ENCODE measurements at places on chromosomes 2 and 18. TPM values are rescaled to one million over a fixed set of nuclear protein-coding genes. Genes with fewer than 3 reads are reported as not detected.
A peak's percentile ranks its signal among the peaks of the same experiment; 100 is the strongest.

DNA sequence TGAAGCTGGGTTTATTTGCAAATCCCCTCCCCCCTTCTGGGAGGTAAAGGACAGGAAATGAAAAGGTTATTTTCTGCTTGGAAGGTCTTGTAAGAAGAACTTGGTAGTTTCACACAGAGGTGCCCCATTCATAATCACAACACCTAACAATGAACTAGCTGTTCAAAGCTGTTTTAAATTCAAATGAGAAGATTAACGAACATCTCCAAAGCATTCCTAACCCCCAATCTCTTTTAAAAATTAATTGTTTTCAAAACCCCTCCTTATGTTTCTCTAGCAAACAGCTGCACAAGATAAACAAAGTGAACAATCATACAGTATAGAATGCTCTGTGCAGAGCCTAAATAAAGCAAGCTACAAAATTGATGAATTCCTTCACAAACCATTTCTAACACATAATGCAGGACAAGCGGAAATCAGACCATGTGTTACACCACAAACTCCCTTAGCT is 271.4 kb downstream of the SATB2 start:
- no peak overlapping the region for H3K27ac ChIP-seq
- no peak overlapping the region for H3K4me3 ChIP-seq
- DNase-seq, result no peak
- H3K4me1 ChIP-seq, result no peaks in the 10 kb centered on the region

DNA sequence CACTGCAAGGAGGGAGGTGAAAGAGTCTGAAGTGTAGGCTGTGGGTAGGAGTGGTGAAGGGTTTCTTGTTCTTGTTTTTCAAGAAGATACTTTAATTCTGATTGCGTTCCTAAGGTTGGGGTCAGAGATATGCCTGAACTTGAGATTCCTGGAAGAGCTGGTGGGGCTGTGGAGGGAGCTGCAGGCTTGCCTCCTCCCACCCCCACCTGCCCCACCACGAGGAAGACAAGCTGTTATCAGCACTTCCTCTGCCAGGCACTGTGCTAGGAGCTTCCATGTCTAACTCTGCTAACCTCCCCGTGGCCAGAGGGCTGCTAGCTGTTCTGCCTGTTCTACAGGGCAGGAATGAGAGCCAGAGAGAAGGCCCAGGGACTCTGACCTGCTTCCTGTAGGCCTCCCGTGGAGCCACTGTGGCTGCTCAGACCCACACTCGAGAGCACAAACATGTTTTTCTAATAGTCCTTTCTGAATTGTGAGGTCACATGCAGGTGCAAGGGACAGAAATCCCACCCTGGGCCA is 13.7 kb downstream of the ANKRD23 start:
- peaks cover 33% of the 10 kb centered on the region for H3K4me1 ChIP-seq
- no peak for DNase-seq
- H3K27ac ChIP-seq, result peak overlapping the region; percentile 36
- no peaks in the 10 kb centered on the region for H3K27me3 ChIP-seq
- H3K4me3 ChIP-seq, result no peak overlapping the region

Gene FBLN7
- total RNA-seq, result 1.3 TPM

GRCh38 chr18:77129150-77129551 is 3.4 kb downstream of the MBP start:
- H3K27ac ChIP-seq, result peak overlapping the region; percentile 91
- DNase-seq, result no peak
- no peaks in the 10 kb centered on the region for H3K36me3 ChIP-seq
- no peak overlapping the region for H3K4me3 ChIP-seq

Gene IL36B
- not detected for total RNA-seq

DNA sequence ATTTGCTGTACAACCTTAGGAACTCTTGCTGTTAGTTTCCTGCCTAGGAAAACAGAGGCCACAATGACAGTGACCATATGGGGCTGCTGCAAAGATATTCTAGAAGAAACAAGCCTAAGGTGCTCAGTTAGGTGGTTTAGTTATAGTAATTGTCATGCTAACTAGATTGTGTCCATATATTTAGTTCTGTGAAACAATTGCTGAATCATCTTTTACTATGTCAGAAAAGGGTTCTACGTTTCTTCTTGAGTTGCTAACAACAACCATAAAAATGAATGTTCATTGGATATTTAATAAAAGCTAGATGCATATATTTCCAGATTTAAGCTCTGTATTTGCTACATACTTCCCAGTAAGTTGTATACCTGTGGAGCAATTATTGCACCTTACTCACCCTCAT is 597.2 kb upstream of the KLHL29 start:
- H3K4me1 ChIP-seq, result no peaks in the 10 kb centered on the region
- H3K36me3 ChIP-seq, result no peaks in the 10 kb centered on the region
- DNase-seq, result no peak
- H3K27ac ChIP-seq, result no peak overlapping the region
- H3K4me3 ChIP-seq, result no peak overlapping the region

- no peak overlapping the region for H3K4me3 ChIP-seq
- no peaks in the 10 kb centered on the region for H3K36me3 ChIP-seq
- H3K27ac ChIP-seq, result no peak overlapping the region
- no peaks in the 10 kb centered on the region for H3K27me3 ChIP-seq
- no peak for DNase-seq
Observed at GRCh38 chr2:148484066-148484465, 160.5 kb upstream of the EPC2 start.

GRCh38 chr18:56516789-56517188 is 121.6 kb downstream of the TXNL1 start:
- no peak for DNase-seq

GRCh38 chr18:33232318-33232626 is 208.2 kb downstream of the CCDC178 start:
- no peak overlapping the region for H3K4me3 ChIP-seq
- H3K4me1 ChIP-seq, result no peaks in the 10 kb centered on the region
- H3K27ac ChIP-seq, result no peak overlapping the region
- H3K36me3 ChIP-seq, result no peaks in the 10 kb centered on the region
- DNase-seq, result no peak

Gene IGFBP5
- total RNA-seq, result 415 TPM

Gene OBSL1
- total RNA-seq, result 185 TPM

- H3K4me3 ChIP-seq, result no peak within 1 kb of the TSS
- H3K36me3 ChIP-seq, result no peaks in the 10 kb centered on the region
- DNase-seq, result no peak
- H3K4me1 ChIP-seq, result peaks cover 5% of the 10 kb centered on the region
Observed at GRCh38 chr2:134838143-134838620, at the start of gene ACMSD. Gene ACMSD (plus strand): TSS chr2:134838616. CDS start chr2:134838683, 67 bp downstream.

Gene SPIRE1
- 8.2 TPM for total RNA-seq

DNA sequence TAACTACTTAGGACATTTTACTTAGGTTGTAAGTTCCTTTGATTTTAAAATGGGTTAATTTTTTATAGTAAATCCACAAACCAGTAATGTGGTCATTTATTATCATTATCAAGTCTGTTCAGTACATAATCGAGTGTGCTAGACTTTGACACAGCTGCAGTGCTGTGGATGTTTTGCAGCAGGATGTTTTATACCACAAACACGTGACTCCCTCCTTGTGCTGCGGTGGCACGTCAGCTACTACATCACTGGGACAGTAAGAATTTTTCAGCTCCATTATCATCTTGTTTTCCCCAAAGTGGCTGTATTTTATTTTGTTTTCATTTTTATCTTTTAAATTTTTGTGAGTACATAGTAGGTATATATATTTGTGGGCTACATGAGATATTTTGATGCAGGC is 70.0 kb downstream of the ATP9B start:
- no peak overlapping the region for H3K4me3 ChIP-seq

DNA sequence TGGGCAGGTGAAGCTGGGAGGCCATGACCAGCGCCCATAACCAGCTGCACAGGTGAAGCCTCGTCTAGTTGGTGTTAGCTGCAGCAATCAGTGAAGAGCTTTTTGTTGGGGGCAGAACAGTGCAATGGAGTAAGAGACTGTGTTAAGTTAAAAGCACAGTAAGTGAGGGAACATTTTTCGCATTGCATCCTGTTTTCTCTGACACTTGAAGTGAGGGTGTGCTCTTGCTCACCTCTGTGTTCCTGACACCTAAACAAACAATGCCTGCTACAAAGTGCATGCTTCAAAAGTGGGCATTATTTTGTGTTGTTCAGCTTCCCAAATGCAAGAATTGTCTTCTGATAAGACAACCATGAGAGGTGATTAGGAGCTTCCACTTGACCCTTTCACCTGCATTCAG is 324.0 kb upstream of the ACVR2A start:
- H3K36me3 ChIP-seq, result no peaks in the 10 kb centered on the region
- peaks cover 8% of the 10 kb centered on the region for H3K4me1 ChIP-seq
- H3K4me3 ChIP-seq, result no peak overlapping the region
- DNase-seq, result no peak
- H3K27ac ChIP-seq, result no peak overlapping the region

DNA sequence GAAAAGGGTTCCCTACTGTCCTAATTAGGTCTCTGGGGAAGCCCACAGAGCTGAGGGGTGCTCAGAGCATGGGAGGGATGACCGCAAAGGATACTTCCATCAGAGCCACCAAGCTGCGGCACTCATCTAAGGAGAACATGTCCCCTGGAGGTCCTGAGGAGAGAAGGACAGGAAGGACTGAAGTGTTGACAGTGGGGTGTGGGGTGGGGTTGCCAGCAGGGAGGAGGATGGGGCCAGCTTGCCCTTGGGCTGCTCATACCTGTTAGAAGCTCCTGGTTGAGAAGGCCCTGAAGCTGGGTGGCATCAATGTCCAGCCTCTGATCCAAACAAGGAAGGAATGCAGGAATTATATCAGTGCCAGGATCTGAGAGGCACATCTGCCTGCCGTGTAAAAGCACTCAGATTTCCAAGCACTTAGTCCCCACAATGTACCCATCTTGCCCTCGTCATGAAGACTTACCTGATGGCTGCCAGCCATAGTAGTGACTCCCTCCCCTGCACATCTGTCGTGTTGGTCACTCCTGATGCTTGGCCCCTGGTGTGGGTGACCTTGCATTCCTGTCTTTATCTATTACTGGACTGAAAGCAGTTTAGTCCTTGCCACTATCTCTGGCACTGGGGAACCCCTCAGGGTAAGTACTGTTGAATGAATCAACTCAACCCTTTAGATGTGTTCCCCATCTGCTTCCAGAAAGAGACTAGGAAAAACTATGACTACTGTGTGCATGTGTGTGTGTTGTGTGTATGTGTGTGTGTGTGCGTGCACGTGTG is 68.9 kb downstream of the CAPN13 start:
- no peak overlapping the region for H3K4me3 ChIP-seq
- no peaks in the 10 kb centered on the region for H3K27me3 ChIP-seq
- no peak for DNase-seq
- peaks cover 5% of the 10 kb centered on the region for H3K4me1 ChIP-seq

DNA sequence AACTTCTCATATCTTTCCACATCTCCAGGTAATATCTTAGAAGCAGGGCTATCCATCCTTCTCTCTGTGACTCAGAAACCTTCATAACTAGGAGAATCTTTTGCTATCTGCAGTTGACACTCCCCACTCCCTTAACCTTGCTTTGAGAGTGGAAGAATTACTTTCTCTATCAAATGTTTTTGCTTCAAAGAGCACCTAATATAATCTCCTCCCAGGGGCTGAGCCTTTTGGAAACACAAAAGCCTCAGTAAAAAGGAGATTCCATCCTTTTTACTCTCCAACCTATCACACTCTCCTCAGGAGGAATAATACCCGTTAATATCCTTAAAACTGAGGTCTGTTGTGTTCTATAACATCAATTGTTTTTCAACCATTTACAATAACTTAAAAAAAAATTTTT is 94.9 kb upstream of the DNAJC10 start:
- no peak for DNase-seq
- no peak overlapping the region for H3K4me3 ChIP-seq

- peak overlapping the region; percentile 73 for H3K27ac ChIP-seq
- DNase-seq, result peak; percentile 41
- no peaks in the 10 kb centered on the region for H3K27me3 ChIP-seq
- H3K4me3 ChIP-seq, result no peak overlapping the region
Observed at GRCh38 chr2:23524261-23524706, 139.3 kb downstream of the KLHL29 start.

Gene VSNL1
- total RNA-seq, result 0.66 TPM

Measured in body of pancreas (tissue), 4 donors.